ENCODE measurements at places on chromosomes 3 and 15.
A peak's percentile ranks its signal among the peaks of the same experiment; 100 is the strongest.

GRCh38 chr3:71130471-71131374 lies 452.8 kb downstream of the FOXP1 start:
- peak; percentile 13 for DNase-seq

GRCh38 chr15:81293728-81294515 lies 30.0 kb downstream of the STARD5 start:
- peak; percentile 71 for DNase-seq

- DNase-seq, result no peak
These were observed 40.9 kb upstream of the SMAD3 start for GRCh38 chr15:67024314-67024997.

DNA sequence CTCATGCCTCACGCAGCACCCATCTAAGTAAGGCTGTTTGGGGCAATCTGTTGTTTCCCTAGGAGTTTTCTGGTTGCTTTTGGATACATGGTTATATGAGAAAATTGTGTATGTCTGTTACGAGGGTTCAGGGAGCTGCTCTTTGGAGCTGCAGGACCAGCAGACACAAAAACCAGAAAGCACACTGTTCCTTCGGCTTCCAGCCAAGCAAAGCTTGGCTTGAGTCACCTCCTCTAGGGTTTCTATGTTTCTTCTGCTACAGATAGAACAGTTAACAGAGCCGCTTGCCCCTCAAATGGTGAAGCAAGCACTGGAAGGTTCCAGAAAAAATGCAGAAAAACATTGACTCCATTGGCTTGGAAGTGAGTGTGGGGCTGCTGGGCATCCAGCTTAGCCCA lies 49.2 kb upstream of the CTDSPL start:
- DNase-seq, result no peak

DNA sequence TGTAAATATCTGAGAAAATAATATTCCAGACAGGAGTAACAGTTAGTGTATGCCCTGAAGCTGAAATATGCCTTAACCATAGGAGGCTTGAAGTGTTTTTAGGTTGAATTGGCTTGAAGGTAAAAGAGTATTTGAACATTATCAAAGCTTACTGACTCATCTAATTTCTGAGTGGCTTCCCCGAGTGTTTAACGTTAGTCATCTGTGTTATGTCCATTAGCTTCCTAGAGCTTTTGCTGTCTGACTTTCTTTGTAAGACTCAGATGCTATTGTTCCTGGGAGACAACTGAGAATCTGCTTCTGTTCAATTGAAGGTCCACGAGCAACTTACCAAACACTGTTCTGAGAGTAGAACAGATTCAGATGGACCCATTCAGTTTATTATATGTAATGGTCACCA lies 656.8 kb upstream of the NECTIN3 start:
- DNase-seq, result no peak

DNA sequence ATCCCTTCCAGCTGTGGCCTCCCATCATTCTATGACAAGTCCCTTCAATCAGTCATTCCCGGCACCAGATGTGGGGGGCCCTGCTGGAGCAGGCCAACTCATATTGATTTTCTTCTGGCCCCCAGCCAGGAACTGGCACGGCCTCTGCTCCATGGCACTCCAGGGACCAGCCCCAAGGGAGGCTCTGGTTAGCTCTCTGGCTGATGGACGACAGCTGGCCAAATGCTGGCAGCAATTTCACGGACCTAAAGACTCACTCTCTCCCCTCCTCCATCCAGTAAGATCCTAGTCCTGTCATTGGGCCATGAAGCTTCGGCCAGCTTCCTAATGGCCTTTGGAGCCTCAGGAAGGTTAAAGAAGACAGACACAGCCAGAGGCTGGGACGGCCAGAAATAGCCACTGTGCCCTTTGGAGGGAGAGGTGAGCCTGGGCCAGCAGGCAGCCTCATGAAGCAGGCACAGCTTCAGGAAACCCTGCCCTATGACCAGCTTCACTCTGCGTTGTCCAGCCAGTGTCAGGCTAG lies 131.0 kb downstream of the MEX3B start:
- no peak for DNase-seq

- peak; percentile 38 for DNase-seq
These were observed 13.2 kb downstream of the TM4SF4 start for GRCh38 chr3:149487598-149488197.

DNA sequence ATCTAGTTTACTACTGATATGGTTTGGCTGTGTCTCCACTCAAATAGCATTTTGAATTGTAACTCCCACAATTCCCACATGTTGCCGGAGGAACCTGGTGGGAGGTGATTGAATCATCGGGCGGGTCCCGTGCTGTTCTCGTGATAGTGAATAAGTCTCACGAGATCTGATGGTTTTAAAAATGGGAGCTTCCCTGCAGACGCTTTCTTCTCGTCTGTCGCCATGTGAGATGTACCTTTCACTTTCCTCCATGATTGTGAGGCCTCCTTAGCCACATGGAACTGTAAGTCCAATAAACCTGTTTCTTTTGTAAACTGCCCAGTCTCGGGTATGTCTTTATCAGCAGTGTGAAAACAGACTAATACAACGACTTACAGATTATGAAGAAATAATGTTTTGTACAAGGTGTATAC lies 35.6 kb upstream of the PYDC2 start:
- no peak for DNase-seq

GRCh38 chr3:197186887-197187588 lies 111.4 kb downstream of the DLG1 start:
- DNase-seq, result peak; percentile 52

DNA sequence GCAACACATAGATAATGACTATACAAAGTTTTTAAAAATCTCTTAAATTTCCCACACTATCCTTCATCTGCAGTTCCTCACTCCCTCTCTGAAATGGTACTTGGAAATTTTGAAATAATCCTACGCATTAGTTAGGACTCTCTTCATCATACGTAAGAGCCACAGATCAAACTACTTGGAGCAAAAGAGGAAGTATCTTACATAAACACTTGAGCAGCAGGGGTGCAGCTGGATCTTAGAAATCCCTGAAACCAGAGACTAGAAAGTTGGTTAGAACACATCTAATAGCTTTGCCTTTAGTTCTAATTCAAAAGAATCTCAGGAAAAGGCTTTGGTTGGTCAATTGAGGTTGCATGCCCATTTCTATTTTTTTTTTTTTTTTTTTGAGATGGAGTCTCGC lies 38.8 kb upstream of the ZNF445 start:
- no peak for DNase-seq

- no peak for DNase-seq
These were observed 26.2 kb downstream of the AAGAB start for GRCh38 chr15:67228286-67228685.

- no peak for DNase-seq
These were observed 3.9 kb upstream of the SH3GL3 start for GRCh38 chr15:83443076-83443847.

GRCh38 chr15:61227950-61228936 lies 859 bp downstream of the RORA start:
- DNase-seq, result peak; percentile 22

GRCh38 chr3:46095307-46095706 lies 68.0 kb upstream of the XCR1 start:
- DNase-seq, result peak; percentile 58

- no peak for DNase-seq
These were observed 185.2 kb downstream of the TBC1D2B start for GRCh38 chr15:77892335-77892734.

GRCh38 chr3:31064021-31064420 lies 169.6 kb upstream of the GADL1 start:
- no peak for DNase-seq

- no peak for DNase-seq
These were observed 878.8 kb downstream of the NAALADL2 start for GRCh38 chr3:175737646-175738572.

DNA sequence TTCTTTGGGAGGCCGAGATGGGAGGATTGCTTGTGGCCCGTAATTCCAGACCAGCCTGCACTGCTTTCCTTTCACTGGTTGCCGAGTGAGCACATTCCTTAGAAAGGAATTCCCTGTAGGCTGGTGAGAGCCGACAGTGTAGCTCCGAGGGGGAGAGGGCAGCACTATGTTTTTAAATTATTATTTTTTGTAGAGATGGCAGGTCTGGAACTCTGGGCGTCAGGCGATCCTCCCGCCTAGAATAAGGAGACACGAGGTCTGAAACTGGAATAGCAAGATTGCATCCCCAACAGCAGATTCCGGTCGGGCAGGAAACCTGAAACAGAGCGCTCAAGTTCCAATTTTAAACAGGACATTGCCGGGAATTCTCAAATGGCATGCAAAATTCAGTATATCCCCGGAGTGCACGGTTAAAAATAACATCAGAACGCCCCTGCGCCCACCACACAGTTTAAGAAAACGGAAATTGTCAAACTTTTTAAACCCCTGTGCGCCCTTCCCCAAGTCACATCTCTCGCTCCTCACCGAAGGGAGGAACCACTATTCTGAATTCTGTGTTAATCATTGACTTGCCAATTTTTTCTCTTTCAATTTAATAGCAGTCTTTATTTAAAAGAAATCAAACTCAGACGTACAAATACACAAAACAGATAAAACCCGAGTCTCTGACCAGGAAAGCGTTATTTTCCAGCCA lies 643 bp upstream of the RNU5B-1 start:
- DNase-seq, result no peak

- DNase-seq, result no peak
These were observed 800.7 kb downstream of the NAALADL2 start for GRCh38 chr3:175659670-175660350.

DNA sequence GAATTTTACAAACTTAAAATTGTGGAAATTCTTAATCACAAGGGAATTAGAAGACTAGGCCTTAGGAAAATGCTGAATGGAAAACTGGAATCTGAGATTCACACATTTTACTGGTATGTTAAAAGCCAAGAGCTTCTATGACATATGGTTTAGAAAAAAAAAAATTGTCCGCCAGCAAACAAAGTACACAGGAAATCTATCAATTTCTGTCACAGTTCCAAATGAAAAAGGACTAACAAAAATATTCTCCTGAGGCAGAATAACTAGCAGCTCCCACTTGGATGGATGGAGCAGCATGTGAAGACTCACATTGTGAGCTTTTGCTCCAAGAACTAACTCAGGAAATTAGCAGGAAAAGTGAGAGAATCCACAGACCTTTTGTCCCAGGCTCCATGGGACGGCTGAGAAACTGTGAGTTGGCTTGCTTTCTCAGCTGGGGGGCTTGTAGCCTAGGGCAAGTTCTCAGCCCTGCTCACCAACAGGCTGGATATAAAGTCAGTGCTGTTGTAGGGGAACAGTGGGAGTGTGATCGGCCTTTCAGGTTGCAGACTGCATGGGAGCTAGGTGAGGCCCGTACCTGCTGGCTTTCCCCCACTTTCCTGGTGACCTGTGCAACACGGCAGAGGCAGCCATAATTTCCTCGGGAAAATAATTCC lies 731.1 kb upstream of the SGO1 start:
- DNase-seq, result no peak

DNA sequence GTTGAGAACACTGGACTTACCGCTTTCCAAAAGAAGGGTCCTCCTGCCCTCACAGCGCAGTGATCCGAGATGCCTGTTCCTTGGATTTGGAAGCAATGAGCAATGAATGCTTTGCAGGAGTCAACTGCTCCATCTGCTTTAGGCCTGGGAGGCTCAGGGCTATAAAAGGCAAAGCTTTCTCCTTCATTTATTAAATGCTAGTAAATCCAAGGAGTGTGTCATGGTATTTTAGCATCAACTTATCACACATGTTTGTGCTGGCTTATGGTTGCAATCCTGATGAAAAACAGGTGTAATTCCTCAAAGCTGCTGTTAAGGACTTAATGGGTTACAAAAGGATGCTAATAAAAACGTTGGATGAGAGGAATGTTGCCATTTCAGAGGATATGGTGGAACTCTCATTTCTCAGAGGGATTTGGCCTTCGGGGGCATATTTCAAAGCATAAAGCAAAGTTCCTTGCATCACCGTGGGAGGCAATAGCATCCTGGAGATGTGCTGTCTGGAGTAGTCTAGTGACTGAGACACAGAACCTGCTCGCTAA lies 158.5 kb upstream of the TPM1 start:
- no peak for DNase-seq

DNA sequence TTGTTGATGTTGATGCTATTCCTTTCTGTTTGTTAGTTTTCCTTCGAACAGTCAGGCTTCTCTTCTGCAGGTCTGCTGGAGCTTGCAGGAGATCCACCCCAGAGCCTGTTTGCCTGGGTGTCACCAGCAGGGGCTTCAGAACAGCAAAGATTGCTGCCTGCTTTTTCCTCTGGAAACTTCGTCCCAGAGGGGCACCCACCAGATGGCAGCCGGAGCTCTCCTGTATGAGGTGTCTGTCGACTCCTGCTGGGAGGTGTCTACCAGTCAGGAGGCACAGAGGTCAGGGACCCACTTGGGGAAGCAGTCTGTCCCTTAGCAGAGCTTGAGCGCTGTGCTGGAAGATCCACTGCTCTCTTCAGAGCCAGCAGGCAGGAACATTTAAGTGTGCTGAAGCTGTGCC lies 303.2 kb downstream of the ZIC1 start:
- no peak for DNase-seq

DNA sequence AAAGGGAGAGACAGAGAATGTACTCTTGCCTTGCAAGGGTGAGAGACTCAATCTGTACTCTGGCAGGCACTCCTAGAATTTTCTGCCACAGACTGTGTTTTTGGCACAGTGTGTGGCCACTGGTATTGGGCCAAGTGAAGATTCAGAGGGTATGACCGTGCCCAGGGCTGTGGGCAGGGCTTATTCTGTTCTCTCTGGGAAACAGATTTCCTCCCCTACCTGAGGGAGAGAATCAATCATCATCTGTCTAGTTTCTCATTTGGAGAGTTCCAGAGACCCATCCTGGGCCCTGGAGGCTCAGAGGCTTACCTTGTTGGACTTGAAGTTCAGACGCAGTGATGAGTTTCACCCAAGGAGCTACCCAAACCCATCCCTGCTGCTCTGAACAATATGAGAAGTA lies 28.2 kb downstream of the CSTA start:
- DNase-seq, result no peak

DNA sequence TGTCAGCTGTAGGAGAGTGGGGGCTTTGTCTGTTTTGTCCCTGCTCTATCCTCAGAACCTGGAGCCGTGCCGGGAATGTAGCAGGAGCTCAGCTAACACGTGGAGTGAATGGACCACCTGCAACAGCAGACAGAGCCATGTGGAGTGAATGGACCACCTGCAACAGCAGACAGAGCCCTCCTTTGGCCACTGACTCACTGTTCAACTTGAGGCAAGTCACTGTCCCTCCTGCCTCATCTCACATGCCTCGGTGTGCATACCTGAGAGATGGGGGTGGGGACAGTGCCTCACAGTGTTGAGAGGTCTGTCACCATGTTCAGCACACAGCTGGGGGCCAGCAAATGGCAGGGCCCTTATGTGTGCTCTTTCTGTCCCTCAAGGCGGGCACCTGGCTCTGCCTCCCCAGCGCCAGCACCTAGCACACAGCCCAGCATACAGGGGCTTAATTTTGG lies 27.9 kb downstream of the FEM1B start:
- peak; percentile 6 for DNase-seq

DNA sequence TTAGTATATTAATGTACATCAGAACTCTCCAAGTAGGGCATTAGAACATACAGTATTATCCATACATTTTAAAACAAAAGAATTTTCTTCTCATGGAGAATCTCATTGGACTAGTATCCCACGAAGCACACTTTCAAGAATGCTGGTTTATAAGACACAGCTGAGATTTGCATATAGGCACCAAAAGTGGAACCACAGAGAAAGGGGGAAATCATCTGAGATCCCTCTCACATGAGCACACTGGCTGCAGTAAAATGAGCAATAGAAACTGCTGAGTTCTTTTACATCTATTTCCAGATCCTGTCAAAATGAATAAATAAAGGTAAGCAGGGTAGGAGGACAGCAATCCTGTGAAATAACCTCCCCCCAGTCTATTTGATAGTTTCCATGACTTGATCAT lies 665.3 kb downstream of the FHIT start:
- no peak for DNase-seq
